ENCODE measurements at places on chromosomes 16 and 17.
A peak's percentile ranks its signal among the peaks of the same experiment; 100 is the strongest.

- peak; percentile 90 for DNase-seq
Observed at GRCh38 chr17:39194089-39194984, 3.1 kb downstream of the CACNB1 start.

- DNase-seq: no peak
Observed at GRCh38 chr17:76104140-76104895, 731 bp upstream of the EXOC7 start.

GRCh38 chr17:16962804-16963203 lies 9.1 kb downstream of the TNFRSF13B start:
- DNase-seq: no peak

GRCh38 chr16:586645-587590 lies 2.9 kb upstream of the RAB40C start:
- DNase-seq: no peak

GRCh38 chr17:12580640-12581039 lies 85.0 kb upstream of the MYOCD start:
- no peak for DNase-seq

DNA sequence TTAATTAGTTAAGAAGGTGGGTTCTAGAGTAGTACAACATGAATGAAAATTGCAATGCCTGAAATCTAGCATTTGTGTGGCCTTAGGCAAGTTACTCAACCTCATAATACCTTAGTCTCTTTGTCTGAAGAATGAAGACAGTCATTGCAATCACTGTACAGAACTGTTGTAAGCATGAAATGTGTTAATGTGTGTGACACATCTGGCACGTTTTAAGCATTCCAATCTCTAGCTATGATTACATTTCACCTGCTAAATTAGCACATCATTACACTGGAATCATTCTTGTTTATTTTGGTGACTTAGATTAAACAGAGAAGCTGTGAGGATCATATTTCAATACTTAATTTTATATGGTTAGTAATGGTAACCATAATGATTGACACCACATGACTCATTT lies 629.7 kb upstream of the KIF2B start:
- no peak for DNase-seq

GRCh38 chr16:12141073-12141951 lies 164.8 kb downstream of the SNX29 start:
- no peak for DNase-seq

DNA sequence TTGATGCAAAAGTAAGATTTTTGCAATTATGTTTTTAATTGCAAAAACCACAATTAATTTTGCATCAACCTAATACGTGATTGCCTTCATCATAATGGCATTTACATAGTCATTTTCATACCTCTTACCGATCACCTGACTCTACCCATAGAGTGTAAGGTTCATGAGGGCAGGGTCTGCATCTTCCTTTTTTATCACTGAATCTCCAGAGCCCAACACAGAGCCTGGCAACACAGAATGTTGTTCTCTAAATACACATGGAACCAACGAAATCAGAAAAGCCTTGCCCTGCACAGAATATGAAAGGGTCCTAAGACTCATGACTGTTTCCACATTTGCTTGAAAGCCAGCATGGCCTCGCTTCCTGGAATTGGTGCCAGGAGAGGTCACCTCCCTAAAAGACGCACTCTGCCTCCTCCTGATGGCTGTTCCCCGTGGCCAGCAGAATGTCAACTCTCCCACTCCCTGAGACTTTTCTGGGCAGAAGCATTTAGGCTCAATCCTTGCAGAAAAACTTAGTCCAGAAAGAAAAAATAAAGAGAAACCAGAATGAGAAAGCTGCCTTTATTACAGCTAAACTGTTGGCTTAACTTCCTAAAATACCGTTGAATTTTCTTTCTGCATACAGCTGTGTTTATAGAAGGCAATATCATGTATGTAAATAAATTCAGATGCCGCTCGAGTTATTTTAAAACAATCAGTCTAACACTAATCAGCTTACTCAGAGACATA lies 327.8 kb upstream of the MAF start:
- no peak for DNase-seq

DNA sequence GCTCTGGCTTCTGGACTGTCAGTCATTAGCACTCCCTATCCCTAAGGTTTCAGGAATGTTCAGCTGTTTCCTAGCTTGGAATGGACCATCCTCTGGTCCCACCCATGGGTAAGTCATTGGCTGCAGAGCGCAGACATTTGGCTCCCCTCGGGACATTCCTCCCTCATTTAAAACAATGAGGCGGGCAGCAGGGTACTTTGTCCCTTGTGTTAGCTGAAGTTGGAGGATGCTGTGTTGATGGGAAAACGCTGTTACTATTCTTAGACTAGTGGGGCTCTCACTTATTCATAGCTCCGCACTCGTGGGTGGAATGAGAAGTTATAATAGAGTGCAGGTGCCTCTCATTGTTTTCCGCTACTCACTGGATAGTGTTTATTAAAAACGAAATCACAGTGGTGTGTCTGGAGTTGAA lies 673.8 kb downstream of the WWOX start:
- DNase-seq: no peak

- no peak for DNase-seq
Observed at GRCh38 chr16:20803192-20803560, 3.1 kb downstream of the ERI2 start.

DNA sequence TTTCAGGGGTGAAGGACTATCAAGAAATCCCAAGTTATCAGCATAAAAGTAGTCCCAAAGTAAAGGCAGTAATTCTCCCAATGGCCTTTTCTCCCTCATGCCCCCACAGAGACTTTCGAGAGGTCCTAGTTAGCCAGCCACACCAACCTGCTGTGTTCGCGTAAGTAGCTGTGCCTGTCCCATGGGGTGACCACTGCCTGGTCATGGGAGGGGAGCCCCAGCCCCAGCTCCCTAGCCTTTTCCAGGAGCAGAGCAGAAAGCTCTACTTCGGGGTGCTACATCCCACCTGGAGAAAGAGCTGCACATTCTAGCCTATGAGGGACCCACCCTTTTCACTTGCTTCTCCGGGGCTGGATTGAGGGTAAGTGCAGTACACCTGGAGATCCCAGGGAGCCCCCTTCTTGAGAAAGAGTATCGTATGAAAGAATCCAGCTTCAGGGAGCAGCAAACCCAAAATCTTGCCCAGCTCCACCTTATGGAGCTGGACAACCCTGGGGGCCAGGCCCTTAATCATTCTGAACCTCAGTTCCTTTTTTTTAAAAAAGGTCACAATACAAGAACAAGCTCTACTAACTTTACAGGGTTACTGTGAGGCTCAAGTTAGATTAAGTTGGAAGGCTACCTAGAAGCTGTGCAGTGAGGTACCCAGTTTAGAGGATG lies 8.6 kb upstream of the SOST start:
- DNase-seq: no peak

DNA sequence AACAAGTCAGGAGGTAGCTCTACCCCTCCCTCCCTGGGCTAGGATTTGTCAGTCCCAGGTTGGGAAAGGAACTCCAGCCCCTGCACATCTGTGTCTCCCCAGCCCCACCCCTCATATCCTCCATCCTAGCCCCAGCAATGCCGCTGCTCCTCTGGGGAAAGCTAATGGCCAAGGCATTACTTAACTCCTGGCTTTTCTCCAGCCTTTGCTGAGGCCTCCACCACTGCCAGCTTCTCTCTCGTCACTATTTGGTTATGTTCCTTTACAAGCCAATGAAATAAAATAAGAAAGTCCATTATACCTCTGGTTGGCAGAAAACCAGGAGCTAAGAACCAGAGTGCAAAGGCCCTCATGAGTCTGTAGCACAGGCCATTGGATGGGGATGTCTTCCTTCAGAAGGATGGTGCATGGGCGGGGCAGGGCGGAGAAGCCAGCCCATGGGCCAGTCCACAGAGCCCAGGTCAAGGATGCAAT lies 171.0 kb downstream of the CCDC182 start:
- DNase-seq: peak; percentile 69

DNA sequence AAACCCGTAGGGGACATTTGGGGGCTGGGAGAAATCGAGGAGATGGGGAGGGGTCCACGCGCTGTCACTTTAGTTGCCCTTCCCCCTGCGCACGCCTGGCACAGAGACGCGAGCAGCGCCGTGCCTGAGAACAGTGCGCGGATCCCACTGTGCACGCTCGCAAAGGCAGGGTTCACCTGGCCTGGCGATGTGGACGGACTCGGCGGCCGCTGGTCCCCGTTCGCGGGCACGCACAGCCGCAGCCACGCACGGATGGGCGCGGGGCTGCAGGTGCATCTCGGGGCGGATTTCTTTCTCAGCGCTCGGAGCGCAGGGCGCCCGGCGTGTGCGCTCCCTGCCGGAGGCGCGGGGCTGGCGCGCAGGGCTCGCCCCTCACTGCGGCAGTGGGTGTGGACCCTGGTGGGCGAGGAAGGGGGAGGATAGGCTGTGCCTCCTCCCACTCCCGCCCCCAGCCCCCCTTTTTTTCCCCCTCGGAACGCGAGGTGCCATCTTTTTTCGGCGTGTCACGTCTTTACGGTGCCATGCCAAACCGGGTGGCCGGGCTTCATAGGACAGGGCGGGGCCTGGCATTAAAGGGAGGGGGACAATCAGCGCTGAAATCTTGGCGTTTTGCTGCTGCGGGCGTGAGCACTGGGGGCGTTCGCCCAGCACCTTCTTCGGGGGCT lies 1.1 kb downstream of the MAPT start:
- peak; percentile 63 for DNase-seq
